Caki2 (cell line): ENCODE measurements at places on chromosomes 1 and 21. TPM values are rescaled to one million over a fixed set of nuclear protein-coding genes. Genes with fewer than 3 reads are reported as not detected.

Gene SEMA6C
- 1.9 TPM in 1 of 2 replicates, not detected in the other for total RNA-seq

Gene NTMT2
- total RNA-seq, result not detected in 2 replicates

Gene TAF5L
- 7.5 and 10.1 TPM in 2 replicates for total RNA-seq

Gene TNFRSF18
- not detected in 2 replicates for total RNA-seq

Gene S100A13
- total RNA-seq, result 155 and 171 TPM in 2 replicates

Gene KRTAP12-2
- total RNA-seq, result not detected in 2 replicates

Gene MECR
- 9.9 and 17.3 TPM in 2 replicates for total RNA-seq

Gene OR2L5
- not detected in 2 replicates for total RNA-seq
